ENCODE measurements at places on chromosomes 1 and 21. TPM values are rescaled to one million over a fixed set of nuclear protein-coding genes. Genes with fewer than 3 reads are reported as not detected.

PEAR1 gene
- total RNA-seq = 14.0 TPM

KCNA3 gene
- 0.64 TPM for total RNA-seq

SAMSN1 gene
- 1.0 TPM for total RNA-seq

SASS6 gene
- 3.0 TPM for total RNA-seq

RCSD1 gene
- 0.39 TPM for total RNA-seq

AADACL4 gene
- total RNA-seq = not detected

Measured in epithelial cell of alveolus of lung (primary cell).